Tibial artery (tissue), 4 donors: ENCODE measurements at places on chromosomes 11 and 22.
A peak's percentile ranks its signal among the peaks of the same experiment; 100 is the strongest.

DNA sequence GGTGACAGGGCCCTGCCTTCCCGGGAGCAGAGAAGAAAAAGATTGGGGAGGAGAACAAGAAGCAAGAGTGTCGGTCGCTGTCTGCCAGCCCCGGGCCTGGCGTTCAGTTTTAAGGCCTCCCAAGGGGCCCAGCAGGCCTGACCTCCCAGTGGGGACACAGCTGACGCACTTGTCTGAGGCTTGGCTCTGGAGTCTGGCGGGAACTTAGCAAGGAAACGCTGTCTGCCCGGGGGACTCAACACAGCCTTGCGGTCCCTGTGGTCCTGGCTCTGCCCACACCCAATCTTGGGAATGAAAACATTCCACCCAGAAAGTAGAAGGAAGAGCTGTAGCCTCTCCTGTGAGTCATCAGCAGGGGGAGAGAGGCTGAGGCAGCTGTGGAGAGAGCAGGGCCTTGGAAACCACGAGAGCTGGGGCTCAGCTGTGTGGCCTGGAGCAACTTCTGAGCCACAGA is 54.4 kb downstream of the TRAF6 start:
- peak; percentile 98 for DNase-seq

GRCh38 chr11:28058333-28058732 is 49.6 kb downstream of the KIF18A start:
- DNase-seq = no peak

GRCh38 chr22:47393191-47393590 is 630.7 kb downstream of the TBC1D22A start:
- DNase-seq = no peak

GRCh38 chr11:2036863-2037486 is 39.3 kb upstream of the H19 start:
- no peak for DNase-seq

GRCh38 chr22:36736701-36737320 is 33.3 kb upstream of the CACNG2 start:
- no peak for DNase-seq

DNA sequence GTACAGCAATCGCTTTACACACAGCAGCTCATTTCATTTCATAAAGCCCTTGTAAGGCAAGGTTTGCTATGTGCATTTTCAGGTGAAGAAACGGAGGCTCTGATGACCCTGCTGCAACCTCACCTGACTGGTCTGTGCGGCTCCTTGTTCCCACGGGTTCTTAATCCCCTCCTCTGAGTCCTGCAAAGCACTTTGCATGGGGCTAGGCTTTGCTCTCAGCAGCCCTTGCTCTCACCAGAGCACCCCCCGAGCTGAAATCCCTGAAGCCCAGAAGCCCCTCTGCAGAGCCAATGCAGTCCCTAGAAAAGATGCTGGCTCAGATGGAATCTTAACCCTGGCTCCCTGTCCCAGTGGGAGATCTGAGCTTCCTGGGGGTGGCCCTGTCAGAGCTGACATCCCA is 11.0 kb upstream of the APOL6 start:
- DNase-seq = peak; percentile 40

- no peak for DNase-seq
These were observed 68.7 kb upstream of the GDPD4 start for GRCh38 chr11:77370217-77370616.

GRCh38 chr11:78586452-78587046 is 11.9 kb upstream of the NARS2 start:
- no peak for DNase-seq

GRCh38 chr11:128575961-128576350 is 11.4 kb downstream of the ETS1 start:
- DNase-seq = no peak

GRCh38 chr11:126149759-126150625 is 61.5 kb downstream of the RPUSD4 start:
- no peak for DNase-seq

DNA sequence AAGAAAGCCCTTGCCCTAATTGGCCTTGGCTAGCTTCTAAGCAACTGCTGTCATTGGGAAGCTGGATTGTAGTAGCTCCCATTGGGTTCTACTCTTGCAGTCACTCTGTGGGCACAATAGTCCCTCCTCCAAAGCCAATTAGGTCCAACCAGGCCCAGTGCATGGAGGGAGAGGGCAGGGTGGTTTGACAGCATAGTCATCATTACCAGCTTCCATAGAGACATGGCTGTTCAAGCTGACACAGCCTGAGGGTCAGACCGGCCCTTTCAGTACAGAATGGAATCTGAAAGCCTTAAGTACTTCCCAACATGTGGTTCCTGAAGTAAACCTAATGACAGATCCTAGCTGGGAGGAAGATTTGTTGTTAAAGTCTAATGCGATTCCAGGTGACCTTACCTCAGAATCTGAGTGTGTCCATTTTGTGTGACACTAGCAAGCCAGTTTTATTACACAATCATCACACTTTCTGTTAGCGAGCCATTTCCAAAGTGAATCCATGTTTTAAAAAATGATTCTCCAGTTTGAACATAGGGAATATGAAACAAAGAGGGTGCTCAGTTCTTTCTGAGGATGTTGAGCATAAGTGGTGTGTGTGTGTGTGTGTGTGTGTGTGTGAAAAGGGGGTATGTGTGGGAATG is 6.9 kb downstream of the PLET1 start:
- no peak for DNase-seq

DNA sequence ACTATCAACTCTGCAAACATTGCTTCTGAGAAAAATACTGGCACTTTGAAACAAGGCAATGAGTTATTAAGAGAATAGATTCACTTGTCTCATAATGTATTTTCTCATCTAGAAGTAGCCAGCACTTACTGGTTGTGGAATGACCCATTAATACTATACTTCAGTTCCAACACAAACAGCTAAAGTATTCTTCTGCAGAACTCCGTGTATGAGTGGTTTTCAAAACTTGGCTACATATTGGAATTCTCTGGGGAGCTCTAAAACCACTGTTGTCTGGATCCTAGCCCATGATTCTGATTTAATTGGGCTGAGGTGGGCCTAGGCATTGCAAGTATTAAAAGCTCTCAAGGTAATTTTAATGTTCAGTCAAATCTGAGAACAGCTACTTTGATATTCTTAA is 1416.4 kb upstream of the RAG2 start:
- no peak for DNase-seq
